ENCODE measurements at places on chromosomes 13 and 19. TPM values are rescaled to one million over a fixed set of nuclear protein-coding genes. Genes with fewer than 3 reads are reported as not detected.

- no peak for DNase-seq
Observed at GRCh38 chr13:25771202-25771601, 280.6 kb downstream of the SHISA2 start.

- DNase-seq, result no peak
Observed at GRCh38 chr19:58128041-58128685, 22.4 kb downstream of the ZNF329 start.

DNA sequence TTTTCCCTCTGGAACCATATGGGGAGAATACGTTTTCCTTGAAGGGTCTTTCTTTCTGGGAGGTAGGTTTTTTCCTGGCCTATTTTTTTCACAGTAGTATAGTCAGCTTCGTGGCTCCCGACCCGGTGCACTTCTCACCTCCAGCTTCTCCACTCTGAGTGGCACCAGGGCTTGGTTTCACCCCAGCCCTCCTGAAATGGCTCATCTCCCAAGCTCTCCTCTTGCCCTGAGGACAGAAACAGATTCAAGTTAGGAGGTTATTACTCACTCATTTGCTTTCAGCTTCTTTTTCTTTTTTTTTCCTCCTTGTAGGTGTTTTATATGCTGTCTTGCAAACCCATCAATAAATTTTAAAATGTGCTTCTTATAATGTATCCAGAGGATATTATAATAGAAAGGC lies 199.3 kb downstream of the RFC3 start:
- no peak for DNase-seq

- DNase-seq, result peak; percentile 76
Observed at GRCh38 chr13:113926951-113927660, 46.8 kb downstream of the C13orf46 start.

GRCh38 chr13:99626461-99627082 lies 125.3 kb downstream of the TM9SF2 start:
- no peak for DNase-seq

DNA sequence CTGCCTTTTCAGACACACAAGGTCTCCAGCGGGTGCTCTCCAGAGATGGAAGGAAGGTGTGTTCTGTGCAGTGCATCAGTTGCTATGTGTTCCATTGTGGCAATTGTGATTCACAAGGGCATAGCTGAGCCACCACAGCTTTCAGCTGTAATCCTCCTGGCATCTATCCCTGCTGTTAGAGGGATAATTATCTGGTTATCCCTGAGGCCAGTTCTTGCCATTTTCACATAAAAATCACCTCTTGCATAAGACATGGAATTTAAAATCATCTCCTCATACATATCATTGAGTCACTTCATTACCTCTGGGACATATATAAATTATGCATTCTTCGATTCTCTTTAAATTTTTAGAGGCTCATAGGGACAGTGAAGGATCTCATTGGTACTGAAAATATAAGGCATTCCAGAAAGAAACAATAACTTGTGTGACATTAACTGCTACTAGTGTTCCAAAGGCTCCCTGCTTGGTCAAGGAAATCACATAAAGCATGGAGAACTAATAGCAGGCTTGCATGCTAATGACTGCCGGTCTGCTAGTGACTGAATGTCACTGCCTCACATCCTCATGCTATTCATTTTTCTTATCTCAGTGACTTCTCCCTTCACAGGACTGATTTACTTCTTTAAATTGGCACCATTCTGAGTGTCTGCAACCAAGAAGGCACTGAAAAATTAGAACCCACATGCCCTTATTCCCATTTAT lies 214.0 kb downstream of the ENOX1 start:
- no peak for DNase-seq

Gene GAPDHS
- polyA plus RNA-seq, result not detected

Gene KASH5
- polyA plus RNA-seq, result not detected

Gene ZNF799
- polyA plus RNA-seq, result 2.1 TPM

Gene TEX26
- 0.27 TPM for polyA plus RNA-seq

Gene POU2F2
- polyA plus RNA-seq, result 0.77 TPM

Measured in right cardiac atrium (tissue), 5 donors.